ENCODE measurements at places on chromosomes 7 and 10.

- DNase-seq, result peak; percentile 5
Measured at GRCh38 chr10:66836057-66836456, 89.8 kb upstream of the LRRTM3 start.

- DNase-seq, result no peak
Measured at GRCh38 chr7:35038354-35038753, 1.1 kb upstream of the DPY19L1 start.

DNA sequence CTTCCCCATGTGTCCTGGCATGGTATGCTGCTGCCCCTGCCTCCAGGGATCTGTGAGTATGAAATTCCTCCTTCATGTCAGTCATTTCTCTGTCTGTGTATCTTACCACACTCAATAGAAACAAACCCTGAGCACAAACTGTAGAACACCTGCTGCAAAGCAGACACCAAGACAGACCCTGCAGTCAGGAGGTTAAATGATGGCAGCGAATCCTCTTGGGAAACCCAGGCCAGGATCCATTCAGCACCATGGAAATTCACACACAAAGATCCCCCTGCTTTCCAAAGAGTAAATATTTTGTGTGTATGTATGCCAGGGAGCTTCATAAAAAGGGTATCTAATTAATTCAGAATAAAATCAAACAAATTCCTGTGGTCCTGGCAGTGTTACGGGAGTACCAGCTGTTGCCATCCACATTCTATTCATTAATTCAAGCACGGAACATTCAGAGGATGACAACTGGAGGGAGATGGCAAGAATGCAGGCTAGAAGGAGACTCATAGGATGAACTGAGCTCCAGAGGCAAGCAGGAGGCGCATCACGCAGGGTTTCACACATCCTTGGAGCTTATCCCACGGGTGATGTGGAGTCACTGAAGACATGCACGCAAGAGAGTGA, 14.8 kb downstream of the ITIH5 start:
- DNase-seq, result no peak

GRCh38 chr7:77281780-77282478, 82.3 kb upstream of the FGL2 start:
- no peak for DNase-seq

- no peak for DNase-seq
Measured at GRCh38 chr7:93307131-93307660, 75.0 kb downstream of the VPS50 start.

GRCh38 chr7:158047391-158048059, 540.1 kb downstream of the PTPRN2 start:
- DNase-seq, result no peak

GRCh38 chr10:73644015-73644743, 2.9 kb upstream of the MYOZ1 start:
- peak; percentile 78 for DNase-seq

- DNase-seq, result no peak
Measured at GRCh38 chr10:43128958-43129706, 9.1 kb upstream of the CSGALNACT2 start.

Data from ELF-1 (cell line).